Large intestine (tissue), 12 donors: ENCODE measurements at places on chromosomes 2 and 18.

DNA sequence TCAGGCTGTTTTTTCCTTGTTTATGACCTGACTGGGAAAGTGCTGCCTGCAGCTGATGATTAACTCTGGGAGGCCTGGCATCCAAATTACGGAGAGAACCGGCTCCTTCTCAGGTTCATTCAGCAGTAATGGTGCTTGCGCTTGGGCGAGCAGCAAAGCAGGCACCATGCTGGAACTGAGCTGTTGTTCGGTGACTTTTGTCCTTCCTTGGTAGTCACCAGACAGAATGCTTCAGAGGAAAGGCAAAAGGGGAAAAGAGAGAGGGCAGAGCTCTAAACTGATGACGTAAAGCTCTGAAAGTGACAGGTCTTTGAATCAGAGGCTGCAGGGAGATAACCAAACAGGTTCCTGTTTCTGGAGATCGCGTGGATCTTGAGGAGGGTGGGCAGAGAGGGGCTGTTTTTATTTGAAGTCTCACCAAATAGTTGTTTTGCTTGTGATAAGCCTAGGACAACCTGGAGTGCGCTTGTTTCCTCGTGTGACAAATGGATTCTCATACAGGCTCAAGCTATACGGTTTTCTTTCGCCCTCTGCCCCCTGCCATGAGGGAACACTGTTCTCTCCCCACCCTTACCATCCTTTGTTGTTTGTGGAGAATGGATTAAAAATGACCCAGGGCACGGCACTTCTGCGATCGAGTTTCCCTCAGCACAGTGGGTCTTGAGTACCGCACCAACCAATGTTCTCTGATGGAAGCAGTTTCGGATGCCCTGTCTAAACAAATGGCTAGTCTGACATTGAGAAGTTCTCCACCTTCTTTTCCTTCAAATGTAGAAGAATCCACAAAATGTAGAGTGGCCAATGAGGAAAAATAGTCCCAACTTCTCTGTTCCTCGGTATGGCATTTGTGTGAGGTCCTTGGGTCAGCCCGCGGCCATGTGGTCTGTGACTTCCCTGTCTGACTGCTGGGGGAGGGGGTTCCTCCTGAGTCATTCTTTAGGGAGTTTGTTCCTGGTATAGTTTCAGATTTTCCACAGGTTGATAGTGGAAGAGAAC, 1.3 kb downstream of the RASGRP3 start:
- H3K36me3 ChIP-seq = no peaks in the 10 kb centered on the region
- H3K27ac ChIP-seq = peak overlapping the region; percentile 22
- peak; percentile 51 for DNase-seq
- peaks cover 18% of the 10 kb centered on the region for H3K4me1 ChIP-seq
- H3K4me3 ChIP-seq = peak overlapping the region; percentile 23
- H3K27me3 ChIP-seq = peaks cover 8% of the 10 kb centered on the region

- no peak for DNase-seq
- no peak overlapping the region for H3K27ac ChIP-seq
- no peak overlapping the region for H3K4me3 ChIP-seq
Measured at GRCh38 chr2:233593201-233593600, 24.2 kb upstream of the UGT1A8 start.

DNA sequence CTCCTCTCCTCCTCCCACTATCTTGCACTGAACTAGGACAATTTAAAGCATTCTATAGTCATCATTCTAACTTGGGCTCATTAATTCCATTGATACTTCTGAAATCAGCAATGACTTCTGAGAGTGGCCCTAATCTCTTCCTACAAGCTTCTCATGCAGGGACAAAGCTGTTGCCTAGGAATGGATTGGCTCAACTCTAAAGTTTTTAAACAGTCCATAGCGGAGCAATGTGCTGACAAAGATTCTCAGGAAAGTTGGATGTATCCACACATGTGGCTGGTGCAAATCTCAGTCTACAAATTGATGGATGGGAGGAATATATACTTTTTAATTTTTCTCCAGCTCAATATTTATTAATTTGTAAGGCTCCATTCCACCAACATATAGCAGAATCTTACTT, 388.9 kb downstream of the SETBP1 start:
- H3K4me1 ChIP-seq = peaks cover 12% of the 10 kb centered on the region
- H3K27me3 ChIP-seq = no peaks in the 10 kb centered on the region
- H3K27ac ChIP-seq = peak overlapping the region; percentile 58
- no peaks in the 10 kb centered on the region for H3K36me3 ChIP-seq
- no peak overlapping the region for H3K4me3 ChIP-seq

DNA sequence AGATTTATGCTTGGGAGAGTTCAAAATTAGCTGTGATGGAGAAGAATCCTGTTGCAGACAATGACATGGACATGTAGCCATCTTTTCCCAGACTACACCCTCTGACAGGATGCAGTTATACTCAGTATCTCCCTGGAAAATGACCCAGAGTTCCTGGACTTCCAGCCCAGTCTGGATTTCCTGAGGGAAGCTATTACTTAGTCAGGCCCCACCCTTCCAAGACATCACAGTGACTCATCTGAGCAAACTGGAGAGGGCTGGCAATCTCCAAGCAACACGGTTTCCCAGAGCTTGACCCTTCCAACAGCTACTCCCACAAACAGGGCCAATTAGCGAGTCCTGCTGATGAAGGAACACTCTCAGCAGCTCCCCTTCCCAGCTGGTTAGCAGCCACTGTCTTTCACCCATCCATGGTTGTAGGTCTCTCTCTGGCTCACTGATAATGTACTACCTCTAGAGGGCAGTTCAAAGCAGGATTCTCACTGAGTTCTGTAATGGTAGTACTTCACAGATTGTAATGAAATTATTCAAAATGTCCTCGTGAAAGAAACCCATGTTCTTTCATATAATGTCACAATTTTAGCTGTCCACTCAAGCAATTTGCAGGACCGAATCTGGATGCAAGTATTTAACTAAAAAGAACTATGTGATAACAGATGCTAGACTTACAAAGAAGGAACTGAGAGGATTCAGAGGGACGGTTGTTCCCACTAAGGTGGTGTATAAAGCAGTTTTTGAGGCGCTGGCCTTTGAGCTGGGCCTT, 110.2 kb downstream of the MDH1 start:
- no peak overlapping the region for H3K4me3 ChIP-seq
- no peaks in the 10 kb centered on the region for H3K36me3 ChIP-seq
- H3K4me1 ChIP-seq = no peaks in the 10 kb centered on the region

DNA sequence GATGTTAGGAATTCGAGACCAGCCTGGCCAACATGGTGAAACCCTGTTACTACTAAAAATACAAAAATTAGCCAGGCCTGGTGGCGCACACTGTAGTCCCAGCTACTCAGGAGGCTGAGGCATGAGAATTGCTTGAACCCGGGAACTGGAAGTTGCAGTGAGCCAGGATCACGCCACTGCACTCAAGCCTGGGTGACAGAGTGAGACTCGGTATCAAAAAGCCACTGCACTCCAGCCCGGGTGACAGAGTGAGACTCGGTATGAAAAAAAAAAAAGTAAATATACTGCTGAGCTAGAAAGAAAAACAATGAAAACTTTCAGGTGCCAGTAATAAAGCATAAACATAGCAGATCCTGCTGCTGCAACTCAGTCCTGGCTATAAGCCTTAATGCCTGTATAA, 73.5 kb downstream of the STRN start:
- H3K27ac ChIP-seq = no peak overlapping the region
- no peaks in the 10 kb centered on the region for H3K27me3 ChIP-seq
- DNase-seq = no peak
- peaks cover 3% of the 10 kb centered on the region for H3K4me1 ChIP-seq
- H3K4me3 ChIP-seq = no peak overlapping the region

DNA sequence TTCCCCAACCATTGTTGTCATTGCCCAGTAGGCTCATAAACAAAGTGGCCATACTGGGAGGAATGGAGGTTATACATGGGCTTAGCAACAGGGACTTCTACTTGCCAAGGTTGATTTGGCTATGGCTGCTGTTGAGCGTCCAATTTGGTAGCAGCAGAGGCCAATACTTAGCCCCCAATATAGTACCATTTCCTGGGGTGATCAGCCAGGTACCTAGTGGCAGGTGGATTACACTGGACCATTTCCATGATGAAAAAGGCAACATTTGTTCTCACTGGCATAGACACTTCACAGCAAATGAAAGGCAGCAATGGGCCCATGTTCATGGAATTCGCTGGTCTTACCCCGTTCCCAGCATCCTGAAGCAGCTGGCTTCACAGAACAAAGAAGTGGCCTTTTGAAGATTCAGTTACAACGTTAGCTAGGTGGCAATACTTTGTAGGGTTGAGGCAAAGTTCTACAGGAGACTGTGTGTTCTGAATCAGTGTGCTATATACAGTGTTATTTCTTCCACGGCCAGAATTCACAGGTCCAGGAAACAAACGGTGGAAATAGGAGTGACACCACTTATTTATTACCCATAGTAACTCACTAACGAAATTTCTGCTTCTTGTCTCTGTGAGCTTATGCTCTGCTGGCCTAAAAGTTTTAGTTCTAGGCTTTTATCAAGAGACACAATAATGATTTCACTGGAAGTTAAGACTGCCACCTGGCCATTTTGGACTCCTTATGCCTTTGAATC, 37.5 kb downstream of the FBXO11 start:
- H3K4me3 ChIP-seq = no peak overlapping the region
- no peaks in the 10 kb centered on the region for H3K27me3 ChIP-seq
- no peak for DNase-seq
- no peaks in the 10 kb centered on the region for H3K4me1 ChIP-seq
- no peak overlapping the region for H3K27ac ChIP-seq

GRCh38 chr2:28972778-28973335, 8.2 kb upstream of the TOGARAM2 start:
- DNase-seq = no peak
- no peaks in the 10 kb centered on the region for H3K36me3 ChIP-seq
- H3K4me3 ChIP-seq = no peak overlapping the region
- H3K27ac ChIP-seq = no peak overlapping the region
- no peaks in the 10 kb centered on the region for H3K27me3 ChIP-seq
- no peaks in the 10 kb centered on the region for H3K4me1 ChIP-seq

- H3K4me1 ChIP-seq = no peaks in the 10 kb centered on the region
- H3K36me3 ChIP-seq = no peaks in the 10 kb centered on the region
- no peaks in the 10 kb centered on the region for H3K27me3 ChIP-seq
Measured at GRCh38 chr2:140472676-140473075, 1658.1 kb downstream of the LRP1B start.

- peaks cover 44% of the 10 kb centered on the region for H3K27me3 ChIP-seq
- no peaks in the 10 kb centered on the region for H3K36me3 ChIP-seq
- no peak for DNase-seq
- H3K27ac ChIP-seq = no peak overlapping the region
- peak overlapping the region; percentile 15 for H3K4me3 ChIP-seq
Measured at GRCh38 chr18:57353137-57353939, 981 bp downstream of the ST8SIA3 start.

- H3K27me3 ChIP-seq = peaks cover 7% of the 10 kb centered on the region
- no peak overlapping the region for H3K4me3 ChIP-seq
- no peak for DNase-seq
- no peaks in the 10 kb centered on the region for H3K4me1 ChIP-seq
Measured at GRCh38 chr2:100071335-100072043, 70.9 kb downstream of the AFF3 start.

DNA sequence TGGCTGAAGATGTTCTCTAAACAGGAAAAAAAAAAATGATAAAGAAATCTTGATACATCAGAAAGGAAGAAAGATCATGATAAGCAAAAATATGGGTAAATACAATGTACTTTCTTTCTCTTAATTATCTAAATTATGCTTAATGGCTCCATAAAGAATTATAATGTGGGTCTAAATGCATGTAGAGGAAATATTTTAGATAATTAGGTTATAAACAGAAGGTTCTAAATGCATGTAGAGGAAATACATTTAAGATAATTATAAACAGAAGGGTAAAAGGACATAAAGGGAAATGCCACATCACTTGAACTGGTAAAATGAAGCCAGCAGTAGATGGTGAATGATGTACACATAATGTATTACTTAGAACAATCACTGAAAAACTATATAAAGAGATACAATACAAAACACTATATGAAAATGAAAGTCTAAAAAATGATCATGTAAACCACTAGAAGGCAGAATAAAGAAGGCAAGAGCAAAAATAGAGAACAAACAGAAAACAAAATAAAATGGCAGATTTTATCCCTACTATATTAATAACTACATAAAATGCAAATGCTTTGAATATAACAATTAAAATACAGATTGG, 308.4 kb upstream of the CDH2 start:
- DNase-seq = no peak
- no peaks in the 10 kb centered on the region for H3K36me3 ChIP-seq
- no peak overlapping the region for H3K27ac ChIP-seq
- no peaks in the 10 kb centered on the region for H3K4me1 ChIP-seq

GRCh38 chr2:9462886-9463697, 11.3 kb upstream of the IAH1 start:
- no peak overlapping the region for H3K27ac ChIP-seq
- H3K4me3 ChIP-seq = no peak overlapping the region
- H3K27me3 ChIP-seq = no peaks in the 10 kb centered on the region
- peaks cover 54% of the 10 kb centered on the region for H3K36me3 ChIP-seq
- H3K4me1 ChIP-seq = no peaks in the 10 kb centered on the region

DNA sequence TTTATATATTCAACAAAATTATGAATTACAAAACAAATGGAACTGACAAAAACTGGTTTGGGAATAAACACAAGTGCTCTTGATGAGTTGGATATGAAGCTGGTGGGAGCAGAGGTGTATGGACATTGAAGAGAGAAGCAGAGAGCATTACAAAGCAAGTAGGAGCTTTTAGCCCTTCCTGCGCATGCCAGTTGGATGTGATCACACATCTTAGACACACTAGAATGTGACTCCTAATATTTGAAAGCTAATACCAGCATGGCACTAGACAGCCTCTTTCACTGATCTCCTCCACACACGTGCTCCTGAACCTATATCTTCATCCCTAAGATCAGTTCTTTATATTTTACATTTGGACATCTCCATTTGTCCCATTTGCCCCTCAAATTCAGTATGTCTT, 298.1 kb downstream of the MTX2 start:
- H3K4me3 ChIP-seq = no peak overlapping the region
- H3K27me3 ChIP-seq = peaks cover 35% of the 10 kb centered on the region
- H3K36me3 ChIP-seq = no peaks in the 10 kb centered on the region
- no peaks in the 10 kb centered on the region for H3K4me1 ChIP-seq
- H3K27ac ChIP-seq = no peak overlapping the region
